ENCODE measurements at places on chromosomes 2 and 18. TPM values are rescaled to one million over a fixed set of nuclear protein-coding genes. Genes with fewer than 3 reads are reported as not detected.

Gene OSR1
- 0.04 TPM for total RNA-seq

DNA sequence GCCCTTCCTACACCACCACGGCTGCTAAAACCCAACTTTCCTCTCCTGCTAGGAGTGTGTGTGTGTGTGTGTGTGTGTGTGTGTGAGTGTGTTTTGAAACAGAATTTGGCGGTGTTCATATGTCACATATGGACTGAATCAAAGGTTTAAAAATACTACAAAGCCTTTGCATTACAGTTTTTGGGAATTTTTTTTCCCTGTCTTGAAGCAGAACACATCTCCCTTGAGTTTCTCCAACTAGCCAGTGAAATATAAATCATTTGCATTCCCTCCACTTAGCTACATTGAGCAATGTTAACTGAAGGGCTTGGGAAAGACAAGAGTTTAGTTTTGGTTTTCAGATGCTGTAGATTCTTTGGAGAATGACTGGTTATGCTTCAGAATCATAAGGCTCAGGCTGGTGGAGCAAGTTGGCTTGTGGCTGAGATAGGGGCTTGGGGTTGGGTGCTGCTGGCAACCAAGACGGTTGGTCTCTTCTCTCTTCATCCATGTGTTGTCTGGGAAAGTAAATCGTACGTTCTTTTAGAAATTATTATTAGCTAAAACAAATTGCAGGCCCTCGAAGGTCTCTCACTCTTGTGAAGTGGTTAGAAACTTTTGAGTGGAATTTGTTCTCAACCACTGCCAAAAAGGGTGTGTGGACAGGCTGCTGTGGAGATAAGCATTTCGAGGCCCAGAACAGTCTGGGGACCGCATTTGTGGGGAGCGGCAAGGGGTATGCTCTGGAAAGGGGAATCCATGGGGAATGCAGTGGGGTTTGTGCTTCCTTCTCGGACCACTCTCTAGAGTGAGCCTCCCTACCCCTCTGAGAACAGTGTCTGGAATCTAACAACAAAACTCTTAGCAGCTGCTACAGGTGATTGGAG is 1.4 kb downstream of the NRP2 start:
- no peak for DNase-seq

DNA sequence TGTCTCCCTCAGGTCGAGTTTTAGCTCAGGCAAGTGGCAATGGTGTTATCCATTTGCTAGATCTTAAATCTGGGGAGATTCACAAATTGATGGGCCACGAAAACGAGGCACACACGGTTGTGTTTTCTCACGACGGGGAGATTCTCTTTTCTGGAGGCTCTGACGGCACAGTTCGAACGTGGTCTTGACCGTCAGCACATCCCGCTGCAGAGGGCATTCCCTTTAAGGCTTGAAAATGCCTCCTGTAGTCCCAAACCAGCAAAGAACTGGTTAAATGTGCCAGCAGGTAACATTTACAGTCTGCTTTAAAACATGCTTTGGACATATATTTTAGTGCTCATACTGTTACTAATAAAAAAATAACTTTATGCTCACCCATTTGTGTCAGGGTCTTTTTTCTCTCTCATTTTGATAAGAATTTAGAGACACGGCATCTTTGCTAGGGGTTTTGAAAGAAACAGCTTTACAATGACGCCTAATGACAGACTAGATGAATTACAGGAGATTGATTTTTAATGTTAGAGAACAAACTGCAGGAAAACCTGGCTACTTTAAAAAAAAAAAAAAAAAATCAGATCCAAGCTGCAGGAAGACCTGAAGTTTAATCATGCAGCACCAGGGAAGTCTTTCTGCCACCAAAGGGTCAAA is 602 bp upstream of the VWC2L start:
- DNase-seq, result no peak

- no peak for DNase-seq
Measured at GRCh38 chr2:5528706-5529105, 163.5 kb upstream of the SOX11 start.

DNA sequence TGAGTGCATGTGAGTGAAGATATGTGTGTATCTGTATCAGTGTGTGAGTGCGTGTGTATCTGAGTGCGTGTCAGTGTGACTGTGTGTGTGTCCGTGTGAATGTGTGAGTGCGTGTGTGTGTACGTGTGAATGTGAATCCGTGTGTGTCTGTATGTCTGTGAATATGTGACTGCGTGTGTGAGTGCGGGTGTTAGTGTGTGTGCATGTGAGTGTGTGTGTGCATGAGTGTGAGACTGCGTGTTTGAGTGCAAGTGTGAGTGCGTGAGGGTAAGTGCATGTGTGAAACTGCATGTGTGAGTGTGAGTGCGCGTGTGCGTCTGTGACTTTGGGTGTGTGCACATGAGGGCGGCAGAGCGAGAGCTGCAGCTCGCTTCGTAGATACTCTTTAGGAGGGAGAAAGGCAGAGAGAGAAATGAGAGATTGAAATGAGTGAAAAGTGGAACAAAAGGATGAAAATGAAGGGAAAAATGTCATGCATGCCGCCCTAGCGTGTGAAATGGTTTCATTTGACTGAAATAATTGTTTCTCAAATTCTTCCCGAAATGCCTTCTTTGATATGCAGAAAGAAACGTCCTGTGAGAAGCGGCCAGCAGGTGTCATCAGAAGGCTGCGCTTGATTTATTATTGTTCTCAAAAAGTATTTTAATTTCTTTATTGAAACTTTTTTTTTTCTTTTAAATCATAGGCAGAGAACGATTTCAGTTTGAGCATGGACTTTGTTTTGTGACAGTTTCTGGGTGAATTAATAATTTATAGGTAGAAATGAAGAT is 25.6 kb downstream of the ZNF407 start:
- DNase-seq, result no peak

Gene CLEC4F
- total RNA-seq, result not detected

Gene FECH
- 52.9 TPM for total RNA-seq

Gene MEP1B
- total RNA-seq, result not detected

- DNase-seq, result no peak
Measured at GRCh38 chr2:62783679-62784078, 78.2 kb downstream of the EHBP1 start.

DNA sequence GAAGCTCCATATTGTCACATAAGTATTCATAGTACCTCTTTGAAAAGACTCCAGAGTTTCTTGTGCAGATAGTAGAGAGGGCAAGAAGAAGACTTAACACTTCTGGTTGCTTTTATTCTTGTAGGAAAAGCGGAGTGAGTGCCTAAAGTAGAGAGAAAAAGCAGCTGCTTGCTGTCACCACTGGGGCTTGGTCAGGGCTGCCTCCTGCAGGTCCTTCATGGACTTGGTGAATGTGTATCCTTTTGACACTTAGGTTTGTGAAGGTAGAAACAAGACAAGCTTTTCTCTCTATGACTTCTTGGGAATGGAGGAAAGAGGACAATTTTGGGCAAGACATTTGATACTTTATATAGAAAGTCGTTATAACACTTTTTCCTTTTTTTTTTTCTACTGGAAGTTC is 312.8 kb upstream of the FANCL start:
- no peak for DNase-seq

DNA sequence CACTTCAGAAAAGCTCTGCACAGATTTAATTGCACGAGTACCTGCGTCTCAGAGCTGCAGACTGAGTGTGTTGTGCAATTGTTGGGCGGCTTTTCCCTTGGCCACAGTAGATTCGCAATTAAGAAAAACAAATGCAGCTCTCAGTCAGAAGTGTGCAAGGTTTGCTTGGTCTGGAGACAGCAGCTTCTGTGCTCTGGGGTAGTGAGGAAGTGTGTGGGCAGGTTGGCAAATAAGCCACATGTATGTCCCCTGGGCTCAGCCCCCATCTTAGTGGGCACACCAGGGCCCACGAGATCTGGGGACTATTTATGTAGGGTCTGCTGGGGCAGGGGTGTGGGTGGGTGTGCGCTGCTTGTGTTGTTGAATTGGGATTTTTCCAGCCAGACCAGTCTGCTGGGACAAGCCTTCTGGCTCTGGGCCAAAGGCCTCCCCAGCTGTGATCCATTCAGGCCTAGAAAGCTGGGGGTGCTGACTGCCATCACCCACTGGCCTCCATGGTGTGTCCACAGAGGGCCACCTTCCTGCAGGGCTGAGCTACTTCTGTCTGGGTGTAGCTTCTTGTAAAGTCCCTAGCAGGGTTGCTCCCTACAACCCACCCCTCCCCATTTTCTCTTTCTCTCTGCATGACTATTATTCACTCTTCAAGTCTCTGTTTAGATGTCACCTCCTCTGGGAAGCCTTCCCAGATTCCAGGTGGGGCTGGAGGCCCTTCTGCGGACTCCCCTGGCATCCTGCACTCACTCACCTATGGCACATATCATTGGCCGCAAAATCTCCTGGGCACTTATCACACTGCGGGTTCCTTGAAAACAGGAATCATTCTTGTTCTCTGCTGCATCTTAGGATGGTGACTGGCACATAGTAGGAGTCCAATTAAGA is 67.8 kb downstream of the ODC1 start:
- no peak for DNase-seq

Gene MC5R
- not detected for total RNA-seq

Gene SLC39A6
- 94.1 TPM for total RNA-seq

GRCh38 chr18:32300914-32301313 is 111.1 kb downstream of the MEP1B start:
- DNase-seq, result no peak

DNA sequence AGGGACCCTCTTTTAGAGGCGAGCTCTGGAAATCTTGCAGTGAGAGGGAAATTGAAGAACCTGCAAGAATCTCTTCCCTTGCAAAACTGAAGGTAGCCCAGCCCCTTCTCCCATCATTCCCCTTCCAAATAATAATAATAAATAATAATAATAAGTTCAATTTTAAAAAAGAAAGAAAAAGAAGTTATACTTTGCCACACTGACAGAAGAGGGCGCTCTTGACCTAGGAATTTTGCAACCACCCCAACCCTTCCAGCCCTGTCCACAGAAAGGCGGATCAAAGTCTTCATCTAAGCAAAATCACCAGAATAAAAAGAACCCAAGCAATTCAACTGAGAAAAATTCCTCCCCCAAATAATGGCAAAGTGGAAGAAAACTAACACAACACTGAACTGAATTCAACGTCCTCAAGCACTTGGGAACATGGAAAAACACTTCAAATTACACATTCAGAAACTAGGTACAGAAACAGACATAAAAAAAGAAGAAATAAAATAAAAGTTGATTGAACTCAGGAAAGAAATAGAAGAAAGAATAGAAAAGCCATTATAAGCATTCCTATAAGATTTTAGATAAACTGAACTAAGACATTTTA is 98.9 kb upstream of the GLS start:
- no peak for DNase-seq

- no peak for DNase-seq
Measured at GRCh38 chr2:20307311-20307710, 43.3 kb downstream of the PUM2 start.

- no peak for DNase-seq
Measured at GRCh38 chr2:175431101-175431946, 249.8 kb upstream of the ATP5MC3 start.

- no peak for DNase-seq
Measured at GRCh38 chr18:11780042-11780441, 71.2 kb upstream of the CHMP1B start.

Gene NFATC1
- total RNA-seq, result 3.4 TPM

DNA sequence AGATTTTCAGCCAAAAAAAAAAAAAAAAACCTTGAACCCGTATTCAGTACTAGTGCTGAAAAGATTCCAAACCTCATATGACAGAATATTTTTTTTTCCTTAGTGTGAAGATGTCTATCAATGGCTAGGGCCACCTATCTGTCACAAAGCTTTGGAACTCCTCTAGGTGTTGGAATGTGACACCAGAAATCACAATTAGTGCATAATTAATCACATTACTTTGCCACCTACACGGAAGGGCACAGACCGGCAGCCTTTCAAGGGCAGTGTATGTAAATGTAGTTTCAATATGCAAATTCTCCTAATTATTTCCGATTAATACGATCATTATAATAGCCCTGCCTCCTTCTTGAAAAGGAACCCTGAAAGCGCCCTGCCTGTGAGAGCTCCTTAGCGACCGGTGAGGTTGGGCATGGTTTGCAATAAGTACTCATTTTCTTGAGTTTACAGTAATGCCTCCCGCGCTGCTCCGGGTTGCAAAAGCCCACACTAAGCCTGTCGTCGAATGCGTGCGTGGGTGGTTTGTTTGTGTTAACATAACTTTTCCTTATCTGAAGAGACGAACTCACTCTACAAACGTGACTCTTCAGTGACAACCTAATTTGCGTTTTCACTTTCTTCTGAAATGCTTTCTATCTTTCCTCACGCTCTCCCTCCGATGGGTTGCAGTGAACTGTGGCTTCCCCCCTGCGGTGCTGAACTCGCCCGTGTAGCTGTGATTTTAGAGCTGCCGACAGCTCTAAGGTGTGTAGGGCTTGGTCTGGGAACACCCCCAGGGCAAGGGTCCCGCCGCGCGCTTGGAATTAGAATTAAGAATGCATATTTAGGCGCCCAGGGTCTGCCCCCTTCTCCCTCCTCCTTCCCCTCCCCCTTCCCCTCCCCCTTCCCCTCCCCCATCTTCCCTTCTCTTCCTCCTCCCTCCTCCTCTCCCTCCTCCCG is 765 bp upstream of the ID2 start:
- DNase-seq, result no peak

- DNase-seq, result no peak
Measured at GRCh38 chr2:29405266-29405665, 290.1 kb downstream of the CLIP4 start.

Gene FBXO48
- 0.54 TPM for total RNA-seq

Gene ASIC4
- not detected for total RNA-seq

Gene CCDC74A
- total RNA-seq, result 24.2 TPM

DNA sequence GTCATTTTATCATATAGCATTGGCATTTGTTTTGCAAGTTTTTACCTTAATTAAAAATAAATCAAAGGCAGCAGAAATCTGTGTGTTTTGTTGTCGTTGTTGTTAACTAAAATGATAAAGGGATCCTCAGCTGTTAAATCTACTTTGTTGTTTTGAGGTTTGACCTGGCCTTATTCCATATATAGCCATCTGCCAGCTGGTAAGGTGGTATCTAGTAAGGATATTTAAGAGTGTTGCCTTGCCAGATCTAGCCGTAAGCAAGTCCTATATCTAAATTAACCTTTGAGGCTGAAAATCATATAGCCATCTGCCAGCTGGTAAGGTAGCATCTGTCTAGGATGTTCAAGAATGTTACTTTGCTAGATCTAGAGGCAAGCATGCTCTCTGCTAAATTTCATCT is 56.6 kb downstream of the BMPR2 start:
- no peak for DNase-seq

DNA sequence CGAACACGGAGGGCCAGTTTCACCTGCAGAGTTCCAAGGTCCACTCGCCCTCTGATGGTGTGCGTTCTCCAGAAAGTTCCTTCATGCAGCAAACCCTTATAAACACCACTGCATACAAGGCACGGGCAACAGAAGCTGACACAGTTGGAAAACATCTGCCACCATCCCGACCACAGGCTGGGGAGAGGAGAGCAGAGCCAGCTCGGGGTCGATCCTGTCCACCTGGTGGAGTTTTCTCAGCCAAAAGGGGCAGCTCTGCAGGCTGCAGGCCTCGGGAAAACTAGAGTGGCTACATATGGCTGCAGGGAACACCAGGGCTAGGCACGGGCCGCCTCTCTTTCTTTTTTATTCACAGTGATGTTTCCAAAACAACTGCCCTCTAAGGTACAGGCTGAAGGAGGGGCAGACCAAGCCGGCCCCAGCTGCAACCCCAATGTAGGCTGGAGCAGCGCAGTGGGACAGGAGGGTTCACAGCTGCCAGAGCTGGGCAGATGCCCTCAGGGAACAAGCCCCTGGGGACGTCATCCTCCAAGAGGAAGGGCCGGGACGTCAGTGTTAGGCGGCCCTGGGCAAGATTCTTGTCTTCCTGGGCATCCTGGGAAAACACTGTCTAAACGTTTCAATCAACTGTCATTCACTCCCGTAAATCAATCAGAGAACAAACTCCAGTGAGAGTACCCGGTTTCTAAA is 274.7 kb downstream of the TWIST2 start:
- DNase-seq, result no peak
